ENCODE measurements at places on chromosomes 12 and 14.

DNA sequence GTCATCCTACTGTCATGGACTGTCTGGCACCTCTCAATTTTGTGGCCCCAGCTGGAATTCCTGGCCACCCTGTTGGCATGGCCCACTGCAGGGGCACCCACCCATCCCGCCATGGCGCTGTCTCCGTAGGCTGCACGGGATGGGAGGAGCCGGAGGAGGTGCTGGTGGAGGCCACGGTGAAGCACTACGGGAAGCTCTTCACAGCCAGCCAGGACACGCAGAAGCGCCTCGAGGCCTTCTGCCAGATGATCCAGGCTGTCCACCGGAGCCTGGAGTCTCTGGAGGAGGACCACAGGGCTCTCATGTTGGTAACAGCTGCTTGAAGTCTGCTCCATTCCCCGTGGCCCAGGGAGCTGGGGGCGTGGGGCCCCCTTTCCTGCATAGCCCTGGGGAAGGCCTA, 3.9 kb downstream of the CCDC197 start:
- no peak for DNase-seq

DNA sequence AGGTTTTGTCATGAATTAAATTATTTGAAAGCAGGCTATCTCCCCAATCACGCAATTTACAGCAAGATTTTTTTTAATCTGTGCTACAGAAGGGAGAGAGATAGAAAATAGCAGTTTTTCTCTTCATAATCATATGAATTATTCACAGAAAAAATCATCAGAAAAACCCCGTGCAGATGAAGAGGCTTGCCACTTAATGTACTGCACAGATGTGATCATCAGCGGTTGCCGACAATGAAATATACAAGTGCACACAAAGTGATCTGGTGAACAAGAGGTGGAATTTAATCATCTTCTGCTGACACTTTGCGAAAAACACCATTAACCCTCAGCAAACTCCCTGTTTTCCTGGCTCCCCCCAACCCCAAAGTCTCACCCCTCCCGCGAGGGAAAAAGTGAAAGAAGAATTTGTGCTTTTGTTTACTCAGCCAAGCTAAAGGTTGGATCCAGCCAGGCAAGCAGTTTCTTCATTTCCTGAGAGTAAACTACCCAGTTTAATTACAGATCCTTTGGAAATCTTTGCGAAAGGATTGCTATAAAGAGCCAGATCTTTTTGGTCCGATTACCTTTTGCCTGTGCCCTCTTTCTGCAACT, 3.1 kb upstream of the LMO3 start:
- DNase-seq, result no peak

DNA sequence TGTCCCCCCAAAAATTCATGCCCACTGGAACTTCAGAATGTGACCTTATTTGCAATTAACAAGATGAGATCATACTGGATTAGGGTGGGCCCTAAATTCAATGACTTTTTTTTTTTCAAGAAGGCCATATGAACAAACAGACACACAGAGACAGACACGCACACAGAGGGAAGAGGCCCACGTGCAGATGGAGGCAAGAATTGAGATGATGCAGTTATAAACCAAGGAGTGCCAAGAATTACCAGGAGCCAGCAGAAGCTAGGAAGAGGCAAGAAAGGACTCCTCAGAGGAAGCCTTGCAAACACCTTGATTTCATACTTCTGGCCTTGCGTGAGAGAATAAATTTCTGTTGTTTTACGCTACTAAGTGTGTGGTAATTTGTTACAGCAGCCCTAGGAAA, 33.4 kb downstream of the NELL2 start:
- DNase-seq, result no peak

GRCh38 chr12:29771786-29772185, 12.0 kb downstream of the TMTC1 start:
- DNase-seq, result no peak

DNA sequence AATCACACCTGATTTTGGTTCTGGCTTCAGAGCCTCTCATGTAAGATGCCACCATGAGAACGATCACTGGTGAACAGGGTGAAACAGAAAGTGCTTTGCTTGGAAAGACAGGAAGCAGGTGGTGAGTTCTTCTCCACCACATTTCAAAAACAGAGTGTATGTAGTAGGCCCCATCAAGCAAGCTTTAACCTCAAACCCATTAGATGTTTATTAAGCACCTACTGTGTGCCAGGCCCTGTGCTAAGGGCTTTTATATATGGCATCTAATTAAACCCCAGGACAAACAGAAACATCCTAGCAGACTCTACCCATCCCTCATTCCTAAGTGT, 47.8 kb upstream of the MED13L start:
- DNase-seq, result no peak

GRCh38 chr14:25111061-25111601, 61.2 kb upstream of the STXBP6 start:
- DNase-seq, result peak; percentile 65

DNA sequence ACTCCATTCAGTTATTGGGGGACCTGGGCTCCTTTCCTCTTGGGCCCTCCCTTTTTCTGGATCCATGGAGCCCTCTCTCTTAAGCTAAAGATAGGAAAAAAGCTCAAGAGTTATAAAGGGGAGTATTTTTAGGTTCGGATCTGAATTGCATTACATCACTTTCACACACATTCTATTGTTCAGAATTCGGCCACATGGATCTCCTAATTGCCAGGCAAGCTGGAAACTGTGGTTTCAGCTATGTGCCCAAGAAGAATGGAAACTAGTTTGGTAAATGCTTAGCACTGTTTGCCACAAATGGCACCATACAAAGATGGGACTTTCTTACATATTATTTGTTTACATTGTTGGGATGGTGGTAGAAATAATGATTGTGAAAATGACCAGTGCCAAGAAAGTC, 145.6 kb downstream of the LRIG3 start:
- no peak for DNase-seq

DNA sequence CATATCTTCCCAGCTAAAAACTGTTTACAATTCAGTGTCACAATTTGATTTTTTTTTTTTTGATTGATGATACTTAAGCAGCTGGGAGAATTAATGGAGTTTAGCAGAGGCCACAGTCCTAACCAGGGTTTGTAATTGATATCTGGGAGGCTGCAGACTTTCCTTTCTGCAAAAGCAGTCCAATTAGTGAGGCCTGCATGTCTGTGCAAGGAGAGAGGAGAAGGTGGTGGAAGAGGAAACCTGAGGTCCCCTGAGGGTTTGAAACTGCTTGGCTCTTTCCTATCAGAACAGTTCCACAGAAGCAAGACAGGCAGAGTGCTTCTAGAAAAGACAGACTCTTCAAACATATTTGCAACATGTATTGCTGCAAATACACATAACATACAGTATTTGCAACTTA, 160.8 kb upstream of the KRR1 start:
- no peak for DNase-seq

DNA sequence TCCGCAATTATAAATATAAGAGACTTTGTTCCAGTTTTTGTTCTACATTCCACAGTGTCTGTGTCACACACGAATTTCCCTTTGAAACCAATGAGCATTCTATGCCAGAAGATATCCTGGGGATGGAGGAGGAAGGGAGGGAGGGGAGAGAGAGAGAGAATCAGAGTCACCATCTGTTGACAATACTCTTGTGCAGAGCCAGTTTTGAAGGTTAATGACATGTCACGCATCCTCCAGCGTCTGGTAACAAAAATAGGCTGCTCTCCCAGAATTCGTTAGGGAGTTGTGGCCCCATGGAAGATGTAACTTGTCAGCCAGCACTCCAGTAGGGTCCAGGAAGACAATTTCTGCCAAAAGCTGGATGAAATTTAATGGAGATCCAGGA, 213.5 kb upstream of the KRR1 start:
- DNase-seq, result peak; percentile 83

DNA sequence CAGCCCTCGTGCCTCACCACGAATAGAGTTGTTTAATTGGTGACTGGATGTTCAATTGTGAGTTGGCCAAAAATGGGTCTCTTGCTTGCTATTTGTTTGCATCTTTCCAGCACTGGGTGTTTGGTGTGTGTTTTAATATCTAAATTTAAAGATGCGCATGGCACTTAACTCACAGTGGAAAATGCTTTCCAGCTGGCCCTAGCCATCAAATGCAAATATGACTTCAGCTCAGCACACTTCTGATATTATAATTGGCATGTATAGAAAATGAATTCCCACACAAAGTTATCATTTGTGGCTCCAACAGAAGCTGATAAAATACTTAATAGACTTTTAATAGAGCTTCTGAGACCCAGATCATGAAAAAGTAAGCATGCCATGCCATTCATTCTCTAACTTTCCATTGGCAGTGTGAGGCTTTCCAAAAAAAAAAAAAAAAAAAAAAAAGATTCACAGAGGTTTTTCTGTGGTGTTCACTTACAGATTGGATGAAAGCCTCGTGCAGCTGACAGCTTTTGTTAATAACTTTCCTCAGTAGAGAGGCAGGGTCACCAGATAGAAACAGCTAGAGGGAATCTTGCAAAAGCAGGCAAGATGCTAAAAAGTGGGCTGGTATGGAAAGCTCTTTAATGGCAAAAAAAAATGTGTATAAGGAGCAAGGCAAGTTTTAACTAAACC, 425.2 kb downstream of the GALC start:
- no peak for DNase-seq

DNA sequence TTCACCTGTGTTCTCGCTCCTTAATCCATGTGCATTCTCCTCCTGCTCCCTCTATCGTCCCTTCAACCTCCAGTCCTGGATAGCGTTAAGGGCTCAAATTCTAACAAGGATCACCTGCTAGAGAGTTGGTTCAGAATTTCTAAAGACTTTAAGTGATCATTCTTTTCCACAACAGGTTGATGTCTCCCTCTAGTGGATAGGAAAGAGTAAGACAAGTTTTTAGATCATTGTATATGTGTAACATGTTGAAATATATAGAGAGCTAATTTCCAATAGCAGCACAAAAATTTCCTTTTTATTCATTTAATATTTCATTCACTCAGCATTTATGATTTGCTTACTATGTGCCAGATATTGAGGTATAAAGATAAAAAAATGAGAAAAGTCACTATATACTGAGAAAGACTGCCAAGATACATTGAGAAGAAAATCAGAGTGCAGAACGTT, 9.3 kb upstream of the ESR2 start:
- no peak for DNase-seq

All from left hindlimb (tissue), 1 donor.